PC-3 (cell line): ENCODE measurements at places on chromosomes 13 and 19. TPM values are rescaled to one million over a fixed set of nuclear protein-coding genes. Genes with fewer than 3 reads are reported as not detected.

The ICAM5 gene
- total RNA-seq: 1.8 and 2.0 TPM in 2 replicates

The CASP14 gene
- 5.0 and 8.9 TPM in 2 replicates for total RNA-seq

The CD22 gene
- 0.07 TPM in 1 of 2 replicates, not detected in the other for total RNA-seq

The PEAK3 gene
- total RNA-seq: not detected in 2 replicates

The PSG7 gene
- total RNA-seq: not detected in 2 replicates

The OR7C1 gene
- not detected in 2 replicates for total RNA-seq

The FGF14 gene
- total RNA-seq: not detected in 2 replicates

The OR4F17 gene
- total RNA-seq: 0.15 TPM in 1 of 2 replicates, not detected in the other

The PSMD8 gene
- total RNA-seq: 290 and 367 TPM in 2 replicates

The DCUN1D2 gene
- total RNA-seq: 11.6 and 15.0 TPM in 2 replicates
